Effector memory CD8-positive, alpha-beta T cell (primary cell): ENCODE measurements at places on chromosomes 2 and 18.
A peak's percentile ranks its signal among the peaks of the same experiment; 100 is the strongest.

GRCh38 chr18:76437011-76437410, 58.0 kb downstream of the ZNF516 start:
- DNase-seq, result no peak

DNA sequence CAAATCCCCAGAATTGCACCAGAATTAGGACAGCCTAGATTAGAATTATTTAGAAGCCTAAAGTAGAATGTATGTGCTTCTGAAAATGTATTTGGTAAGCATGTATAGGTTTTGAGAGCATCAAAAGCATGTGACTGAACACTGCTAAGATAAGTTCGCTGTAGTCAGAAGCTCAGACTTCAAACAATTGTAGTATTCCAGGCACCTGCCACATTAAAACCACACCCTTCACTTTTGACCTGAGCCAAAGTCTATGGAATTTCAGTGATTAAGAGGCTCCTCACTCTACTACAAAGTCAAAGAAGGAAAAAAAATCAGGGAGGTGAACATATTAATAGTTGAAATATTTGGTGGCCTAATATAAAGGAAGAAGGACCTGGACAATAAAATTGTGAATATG, 8.2 kb downstream of the KCNJ3 start:
- no peak for DNase-seq

- DNase-seq, result no peak
These were observed 241.6 kb downstream of the CDCA7 start for GRCh38 chr2:173596244-173596643.

DNA sequence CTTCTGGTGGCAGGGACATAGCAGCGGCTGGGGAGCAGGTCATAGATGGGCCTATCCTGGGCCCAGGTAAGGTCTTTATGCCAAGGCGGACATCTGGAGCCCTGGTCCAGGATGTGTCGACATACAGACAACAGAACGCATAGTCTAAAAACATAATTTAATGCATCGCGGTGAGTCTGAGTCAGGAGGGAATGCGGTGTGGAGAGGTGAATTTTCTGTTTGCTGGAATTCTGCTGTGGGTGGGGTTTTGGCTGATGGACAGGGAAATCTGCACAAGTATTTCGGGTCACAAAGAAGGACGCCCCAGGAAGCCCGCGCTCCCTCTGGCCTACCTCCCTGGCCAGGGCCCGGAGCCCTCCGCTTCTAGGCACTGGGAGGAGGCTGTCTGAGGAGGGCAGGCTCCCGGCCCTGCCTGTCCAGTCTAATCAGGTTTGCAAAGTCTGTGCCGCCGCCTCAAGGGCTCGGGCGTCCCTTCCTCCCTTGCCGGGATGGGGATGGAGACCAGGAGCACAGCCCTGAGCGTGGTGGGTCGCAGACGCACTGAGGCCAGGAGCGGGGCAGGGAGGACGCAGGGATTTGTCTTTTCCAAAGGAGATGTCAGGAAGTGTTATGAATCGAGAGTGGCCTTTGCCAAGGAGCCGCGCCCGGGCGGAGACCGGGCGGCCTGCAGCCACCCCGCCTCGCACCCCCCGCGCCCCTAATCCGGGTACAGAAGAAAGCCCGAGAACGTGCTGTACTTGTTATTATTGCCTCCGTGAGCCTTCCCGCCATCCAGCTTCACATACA, 2.3 kb downstream of the C1QL2 start:
- DNase-seq, result no peak

- DNase-seq, result no peak
These were observed 37.8 kb downstream of the GCG start for GRCh38 chr2:162114271-162114670.

DNA sequence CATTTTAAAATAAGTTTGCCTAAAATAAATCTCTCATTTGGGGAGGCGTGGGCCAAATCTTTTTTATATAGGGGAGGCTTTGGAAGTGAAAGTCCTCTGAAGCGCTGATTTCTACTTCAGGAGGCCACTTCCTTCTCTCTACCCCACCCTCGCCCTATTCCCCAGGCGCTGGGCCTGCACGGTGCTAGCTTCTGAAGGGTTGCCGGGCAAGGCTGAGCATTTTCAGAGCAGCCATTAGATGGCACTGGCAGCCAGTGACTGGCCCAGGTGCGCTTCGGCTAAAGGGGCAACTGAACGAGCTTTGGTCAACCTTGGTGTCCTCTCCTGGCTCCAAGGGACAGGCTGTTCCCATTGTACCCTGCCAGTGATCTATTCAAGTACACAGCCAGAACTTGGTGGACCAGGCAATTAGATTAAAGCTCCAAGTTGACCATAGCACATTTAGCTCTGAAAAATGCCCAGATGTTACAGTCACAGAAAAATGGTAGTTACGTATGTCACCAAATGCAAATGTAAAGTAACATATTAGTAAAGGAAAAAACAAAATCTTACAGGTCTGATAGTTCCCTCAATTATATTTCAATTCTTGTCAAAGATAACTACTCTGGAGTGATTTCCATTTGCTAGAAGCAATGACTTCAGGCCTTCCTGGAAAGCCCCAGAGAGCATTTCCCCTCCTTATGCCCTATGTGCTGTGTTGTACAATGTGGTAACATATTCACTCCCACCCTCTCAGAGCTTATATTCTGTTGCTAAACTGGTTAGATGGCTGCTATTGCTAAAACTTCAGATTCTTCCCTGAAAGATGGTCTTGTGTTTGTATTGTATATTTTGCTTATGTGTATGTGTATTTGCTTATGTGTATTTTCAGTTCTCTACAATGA, 2.1 kb downstream of the POMC start:
- peak; percentile 17 for DNase-seq

GRCh38 chr2:30588994-30589393, 141.9 kb downstream of the LCLAT1 start:
- DNase-seq, result no peak

GRCh38 chr2:201420442-201421113, 30.7 kb downstream of the TRAK2 start:
- DNase-seq, result no peak

DNA sequence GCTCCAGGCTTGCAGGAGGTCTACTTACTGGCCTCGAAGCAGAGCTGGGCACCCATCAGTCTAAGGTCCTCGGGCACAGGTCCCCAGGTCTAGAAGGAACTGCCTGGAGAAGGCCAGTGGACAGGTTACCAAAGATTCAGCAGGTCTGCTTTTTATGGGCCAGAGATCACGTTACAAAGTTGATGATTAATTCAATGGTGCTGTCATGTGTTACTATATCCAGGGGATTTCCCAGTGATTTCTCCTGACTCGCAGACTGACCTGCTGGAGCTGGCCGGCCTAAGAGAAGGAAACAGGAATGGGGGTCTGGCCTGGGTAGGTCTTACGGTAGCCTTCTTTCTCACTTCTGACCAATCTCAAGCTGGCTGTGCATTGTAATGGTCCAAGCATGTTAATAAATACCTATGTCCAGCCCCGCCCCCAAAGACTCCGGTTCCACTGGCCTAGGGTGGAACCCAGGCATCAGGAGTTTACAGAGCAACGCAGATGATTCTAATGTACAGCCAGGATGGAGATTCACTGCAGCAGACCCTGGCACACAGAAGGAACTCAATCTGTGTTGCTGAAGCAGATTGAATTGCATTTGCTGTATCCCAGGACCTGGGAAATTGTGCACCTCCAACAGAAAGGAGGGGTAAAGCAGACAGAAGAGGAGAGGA, at the start of gene NEURL3:
NEURL3 (minus strand) TSS at position 127 of the 659 bp plus-strand sequence; CDS start at position 56, 71 bp downstream.
- DNase-seq, result no peak

- DNase-seq, result no peak
These were observed 28.2 kb downstream of the CYTIP start for GRCh38 chr2:157415591-157416101.

DNA sequence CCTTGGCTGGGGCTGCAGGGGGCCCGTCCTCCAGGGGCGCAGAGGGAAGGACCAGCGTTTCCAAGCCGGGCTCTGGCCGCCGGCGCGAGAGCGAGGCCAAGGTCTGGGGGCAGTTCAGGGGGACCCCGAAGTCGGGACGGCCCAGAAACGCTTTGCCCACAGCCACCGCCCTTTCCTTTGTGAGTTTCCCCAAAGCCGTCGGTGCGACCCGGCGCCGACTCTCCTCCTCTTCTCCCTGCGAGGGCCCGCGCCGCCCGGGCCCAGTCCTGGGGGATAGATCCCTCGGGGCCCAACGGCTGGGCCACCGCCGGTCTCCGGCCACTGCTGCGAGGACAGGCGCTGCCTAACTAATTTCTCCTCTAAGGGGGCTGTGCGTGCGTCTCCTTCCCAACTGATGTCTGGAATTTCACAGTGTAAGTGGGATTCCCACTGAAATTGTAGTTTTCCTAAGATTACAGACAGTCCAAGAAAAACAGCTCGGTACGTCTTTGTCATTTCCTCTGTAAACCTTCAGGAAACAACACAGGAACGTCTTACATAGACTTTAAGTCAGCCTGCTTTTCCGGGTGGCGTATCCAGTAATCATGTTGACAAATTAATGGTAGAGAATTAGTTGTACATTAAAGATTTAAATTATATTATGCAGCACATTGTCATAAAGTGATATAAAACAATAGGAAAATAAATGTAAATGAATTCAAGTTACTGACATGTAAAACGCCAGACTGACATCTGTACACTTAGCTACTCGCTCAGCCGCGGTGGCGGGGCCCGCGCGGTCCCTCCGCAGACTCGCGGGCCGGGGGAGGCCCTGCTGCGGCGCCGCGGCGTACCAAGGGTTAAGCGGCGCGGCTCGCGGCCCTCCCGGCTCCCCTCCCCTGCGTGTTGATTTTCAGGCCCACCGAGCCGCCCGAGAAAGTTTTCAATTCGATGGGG, 139.4 kb upstream of the SIX3 start:
- no peak for DNase-seq

- no peak for DNase-seq
These were observed 11.3 kb downstream of the UPP2 start for GRCh38 chr2:158112992-158113391.
